ENCODE measurements at places on chromosomes 7 and 10.
A peak's percentile ranks its signal among the peaks of the same experiment; 100 is the strongest.

GRCh38 chr7:147308539-147308938, 1191.9 kb downstream of the CNTNAP2 start:
- DNase-seq: no peak

GRCh38 chr10:93160829-93161228, 87.1 kb downstream of the CYP26A1 start:
- DNase-seq: peak; percentile 52

- DNase-seq: no peak
Observed at GRCh38 chr7:136050462-136050847, 73.3 kb upstream of the MTPN start.

DNA sequence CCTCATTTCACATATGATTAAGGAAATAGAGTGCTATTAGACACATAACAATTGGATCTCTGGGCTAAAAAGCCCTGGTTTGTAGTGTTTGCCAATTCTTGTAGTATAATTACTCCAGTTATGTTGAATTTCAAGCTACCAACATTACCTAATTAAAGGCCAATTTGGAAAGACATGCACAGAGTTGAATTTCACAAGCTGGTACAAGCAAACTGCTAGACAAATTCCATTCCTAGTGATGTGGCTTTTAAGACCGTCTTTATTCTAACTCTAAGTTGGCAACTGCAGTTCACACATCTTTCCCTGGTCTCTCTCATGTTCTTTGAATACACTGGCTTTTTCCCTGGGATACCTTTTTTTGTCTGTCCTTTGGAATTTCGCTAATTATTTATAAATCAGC, 384.1 kb upstream of the CNTNAP2 start:
- DNase-seq: no peak

- no peak for DNase-seq
Observed at GRCh38 chr7:116447436-116447835, 52.1 kb upstream of the CAV2 start.

GRCh38 chr10:119625570-119626280, 25.5 kb upstream of the BAG3 start:
- no peak for DNase-seq

DNA sequence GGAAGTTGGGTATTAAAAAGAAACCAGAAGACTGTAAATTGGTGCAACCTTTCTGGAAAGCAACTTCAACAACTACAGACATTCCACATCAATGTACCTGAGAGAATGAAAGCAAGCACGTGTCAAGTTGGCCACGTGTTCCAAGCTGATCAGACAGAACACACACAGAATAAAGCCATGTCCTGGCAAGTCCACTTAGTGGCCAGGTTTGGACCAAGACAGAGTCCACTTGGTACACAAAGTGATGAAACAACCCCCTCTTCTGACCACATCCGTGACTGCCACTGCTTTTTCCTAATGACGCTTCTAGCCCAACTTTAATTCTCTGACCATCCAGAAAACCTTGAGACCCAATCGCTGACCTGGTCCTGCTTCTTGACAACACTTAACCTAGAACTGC, 109.4 kb downstream of the ABLIM1 start:
- DNase-seq: peak; percentile 47

GRCh38 chr7:30321882-30322192, 37.4 kb downstream of the ZNRF2 start:
- no peak for DNase-seq

GRCh38 chr7:103148131-103148993, 537 bp downstream of the NAPEPLD start:
- DNase-seq: no peak

GRCh38 chr7:127822822-127823508, 171.0 kb downstream of the SND1 start:
- DNase-seq: no peak

DNA sequence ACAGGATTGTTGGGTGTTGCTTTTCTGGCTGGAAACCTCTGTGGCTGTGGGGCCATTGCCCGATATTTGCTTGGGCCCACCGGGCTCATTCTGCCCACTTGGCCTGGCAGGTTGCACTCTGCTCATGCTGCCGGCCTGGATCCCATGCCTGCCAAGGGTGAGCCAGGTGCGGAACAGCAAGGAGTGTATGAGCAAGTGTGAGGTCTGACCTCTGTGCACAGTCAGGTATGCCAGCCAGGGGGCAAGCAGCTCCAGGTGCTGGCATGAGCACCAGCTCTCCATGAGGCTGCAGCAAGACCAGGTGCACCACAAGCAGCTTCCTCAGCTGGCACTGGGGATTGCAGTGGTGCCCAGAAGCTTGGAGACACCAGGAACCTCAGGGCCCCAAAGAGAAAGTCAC, 65.4 kb upstream of the KIF5B start:
- no peak for DNase-seq

GRCh38 chr10:71216363-71216695, 4.0 kb downstream of the UNC5B start:
- no peak for DNase-seq

- no peak for DNase-seq
Observed at GRCh38 chr10:25896421-25896820, 37.6 kb upstream of the MYO3A start.

- no peak for DNase-seq
Observed at GRCh38 chr7:50369143-50370026, 64.9 kb downstream of the IKZF1 start.

- no peak for DNase-seq
Observed at GRCh38 chr7:105975770-105976417, 12.8 kb downstream of the CDHR3 start.

GRCh38 chr7:4797858-4798705, 22.7 kb downstream of the AP5Z1 start:
- DNase-seq: peak; percentile 55

- DNase-seq: no peak
Observed at GRCh38 chr7:151007469-151007898, 16.7 kb downstream of the NOS3 start.

- no peak for DNase-seq
Observed at GRCh38 chr7:35553519-35553918, 141.4 kb downstream of the HERPUD2 start.

GRCh38 chr10:97570146-97570788, 2.3 kb upstream of the ANKRD2 start:
- no peak for DNase-seq

DNA sequence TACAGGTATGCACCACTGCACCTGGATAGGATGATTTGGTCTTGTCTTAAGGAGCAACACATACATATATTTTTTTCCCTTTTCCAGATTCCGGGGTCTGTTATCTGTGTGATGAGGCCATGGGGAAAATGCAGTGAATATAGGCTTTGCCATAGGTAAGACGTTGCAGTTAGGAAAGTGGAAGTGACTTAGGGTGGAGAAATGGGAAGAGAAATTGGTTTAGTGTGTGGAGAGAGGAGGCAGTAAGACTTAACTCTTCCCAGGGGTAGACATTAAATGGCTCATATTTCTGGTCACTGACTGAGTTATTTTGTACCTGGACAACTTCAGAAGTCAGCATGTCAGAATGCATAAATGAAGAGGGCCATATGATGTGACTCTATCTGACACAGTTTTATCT, 66.7 kb downstream of the PFKFB3 start:
- no peak for DNase-seq

GRCh38 chr10:28922861-28923260, 245.5 kb downstream of the BAMBI start:
- no peak for DNase-seq

DNA sequence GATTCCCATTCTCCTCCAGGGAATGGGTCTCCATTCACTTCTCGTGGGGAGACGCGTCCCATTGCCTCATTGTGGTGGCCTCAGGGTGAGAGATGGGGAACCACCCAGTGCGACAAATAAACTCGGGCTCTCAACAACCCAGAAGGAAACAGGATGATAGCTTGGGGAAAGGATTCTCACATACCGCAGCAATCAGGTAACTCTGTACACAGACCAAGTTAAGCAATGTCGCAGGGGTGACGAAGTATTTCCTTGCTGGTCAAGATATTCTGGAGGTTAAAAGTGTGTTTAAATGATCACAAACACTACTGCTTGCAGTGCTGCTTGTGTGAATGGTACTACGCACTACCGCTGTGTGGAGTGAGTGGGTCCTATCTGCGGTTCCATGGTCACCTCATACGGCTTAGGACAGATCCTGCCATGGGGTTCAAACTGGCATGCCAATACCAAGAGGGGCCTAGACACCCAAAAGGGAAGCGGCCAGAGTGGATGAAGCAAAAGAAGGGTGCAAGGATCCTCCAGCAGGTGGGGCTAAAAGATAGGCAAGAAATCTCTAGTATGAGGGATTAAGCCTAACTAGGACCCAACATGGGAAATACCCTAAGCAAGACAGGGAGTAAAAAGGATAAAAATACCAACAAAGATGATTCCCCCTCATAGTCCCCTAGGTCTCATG, 143.8 kb upstream of the TMEM106B start:
- DNase-seq: peak; percentile 35

- DNase-seq: no peak
Observed at GRCh38 chr10:88840881-88841280, 10.8 kb downstream of the ANKRD22 start.

GRCh38 chr7:69399401-69399800, 198.9 kb upstream of the AUTS2 start:
- DNase-seq: no peak

DNA sequence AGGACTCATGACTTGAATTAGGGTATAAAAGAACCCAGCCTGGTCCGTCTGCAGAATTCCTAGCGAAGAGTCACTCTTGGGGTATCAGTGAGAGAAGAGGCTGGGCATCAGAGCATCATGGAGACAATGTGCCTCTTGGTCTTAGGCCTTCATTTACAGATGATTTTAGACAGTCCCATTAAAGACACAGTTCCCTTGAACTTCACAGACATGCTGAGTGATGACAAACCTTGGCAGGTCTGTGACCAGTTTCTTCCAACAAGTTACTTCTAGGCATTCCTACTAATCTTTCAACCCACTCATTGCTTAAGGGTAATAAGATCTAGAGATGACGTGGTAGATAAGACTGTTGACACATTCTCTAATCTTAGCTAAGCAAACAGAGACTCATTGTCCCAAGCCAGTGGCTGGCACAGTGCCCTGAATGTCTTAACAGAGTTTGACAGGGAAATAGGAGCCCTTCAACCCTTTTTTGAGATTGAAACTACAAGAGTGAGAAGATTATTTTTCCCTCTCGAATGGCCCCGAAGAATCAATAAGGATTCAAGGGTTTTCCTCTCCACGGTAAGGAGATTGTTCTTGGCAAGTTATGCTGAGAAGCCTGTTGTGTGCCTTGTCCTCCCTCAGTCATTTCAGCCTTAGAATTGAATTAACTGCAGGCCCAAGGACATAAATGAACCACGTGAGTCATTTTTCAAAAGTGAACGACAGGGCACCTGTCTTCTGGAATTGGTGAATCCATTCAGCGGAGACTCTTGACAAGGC, 281.1 kb downstream of the CCDC3 start:
- DNase-seq: no peak

DNA sequence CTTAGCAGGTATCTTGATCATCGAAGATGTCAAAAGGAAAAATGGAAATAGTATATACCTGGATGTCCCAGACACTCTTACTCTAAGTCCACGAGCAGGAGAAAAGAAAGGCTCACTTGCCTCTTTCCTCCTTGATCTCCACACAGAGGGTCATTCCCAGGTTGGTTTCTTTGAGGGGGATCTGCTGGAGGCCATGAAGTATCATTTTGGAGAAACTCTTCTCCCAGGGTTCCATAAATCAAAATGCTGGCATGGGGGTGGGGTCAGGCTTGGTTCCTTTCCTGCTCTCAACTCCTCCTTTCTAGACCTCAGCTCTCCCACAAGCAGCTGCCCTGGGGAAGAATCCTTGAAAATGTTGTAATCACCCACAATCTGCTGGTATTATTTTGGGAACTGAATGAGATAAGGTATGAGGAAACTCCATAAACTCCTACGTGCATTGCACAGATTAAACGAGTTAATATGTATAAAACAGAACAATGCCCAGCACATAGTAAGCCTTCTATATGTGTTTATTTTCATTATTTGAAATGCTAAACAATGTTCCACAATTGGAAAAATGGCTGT, 54.4 kb downstream of the PRKCQ start:
- no peak for DNase-seq

- no peak for DNase-seq
Observed at GRCh38 chr10:86650151-86650550, 4.2 kb upstream of the OPN4 start.

GRCh38 chr10:61961278-61961677, 59.8 kb downstream of the ARID5B start:
- no peak for DNase-seq

GRCh38 chr7:11461946-11462345, 370.1 kb downstream of the THSD7A start:
- DNase-seq: no peak
